Nephron progenitor cell (in vitro differentiated cells): ENCODE measurements at places on chromosomes 6 and 20.

- DNase-seq, result no peak
Measured at GRCh38 chr20:32969356-32970114, 34.7 kb downstream of the SUN5 start.

DNA sequence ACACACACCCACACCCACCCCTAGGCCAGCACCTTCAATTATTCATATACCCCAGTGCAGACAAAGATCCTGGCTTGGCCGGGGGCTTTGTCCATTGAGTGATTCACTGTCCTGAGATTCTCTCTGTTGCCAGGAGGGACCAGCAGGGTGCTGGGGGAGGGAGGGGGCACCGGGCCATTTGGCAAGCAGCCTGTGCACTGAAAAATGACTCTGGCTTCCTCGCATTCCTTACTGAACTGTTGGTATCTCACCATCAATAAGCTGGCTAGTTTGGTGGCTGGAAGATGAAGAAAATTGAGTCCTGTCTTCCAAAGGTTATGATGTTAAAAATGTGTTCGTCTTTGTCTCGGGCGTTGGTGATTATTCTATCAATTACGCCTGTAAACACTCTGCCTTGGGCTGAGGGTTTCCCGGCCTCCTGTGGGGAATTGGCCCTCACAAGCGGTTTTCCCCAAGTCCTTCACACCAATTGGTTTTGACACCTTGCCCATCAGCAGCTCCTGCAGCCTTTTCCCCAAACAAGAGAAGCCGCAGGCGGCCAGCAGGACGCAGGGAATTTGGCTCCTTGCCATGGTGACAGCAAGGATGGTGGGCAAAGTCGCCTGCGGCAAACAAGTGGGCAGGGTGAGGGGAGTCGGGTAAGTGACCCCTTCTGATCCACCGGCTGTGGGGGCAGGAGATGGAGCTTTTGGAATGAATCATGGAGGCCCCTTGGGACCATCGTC, 4.9 kb downstream of the VSTM2L start:
- DNase-seq, result peak; percentile 40

GRCh38 chr6:20800229-20800628, 266.0 kb downstream of the CDKAL1 start:
- no peak for DNase-seq

DNA sequence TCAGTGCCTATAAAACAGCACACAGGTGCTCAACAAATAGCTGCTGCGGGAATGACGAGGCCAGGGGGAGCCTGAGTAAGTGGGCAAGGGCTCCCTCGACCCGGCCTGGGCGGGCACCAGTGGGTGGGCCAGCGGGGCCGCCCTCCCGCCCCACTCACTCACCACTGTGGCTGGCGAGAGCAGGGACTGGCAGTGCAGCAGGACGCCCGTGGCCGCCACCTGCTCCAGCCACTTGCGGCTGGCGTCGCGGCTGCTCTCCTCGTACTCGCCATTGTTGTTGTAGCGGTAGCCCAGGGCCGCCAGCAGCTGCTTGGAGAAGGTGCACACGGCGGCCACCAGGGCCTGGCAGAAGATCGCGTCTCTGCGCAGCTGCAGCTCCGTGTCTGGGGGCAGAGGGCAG, 191.5 kb downstream of the PREX1 start:
- no peak for DNase-seq

DNA sequence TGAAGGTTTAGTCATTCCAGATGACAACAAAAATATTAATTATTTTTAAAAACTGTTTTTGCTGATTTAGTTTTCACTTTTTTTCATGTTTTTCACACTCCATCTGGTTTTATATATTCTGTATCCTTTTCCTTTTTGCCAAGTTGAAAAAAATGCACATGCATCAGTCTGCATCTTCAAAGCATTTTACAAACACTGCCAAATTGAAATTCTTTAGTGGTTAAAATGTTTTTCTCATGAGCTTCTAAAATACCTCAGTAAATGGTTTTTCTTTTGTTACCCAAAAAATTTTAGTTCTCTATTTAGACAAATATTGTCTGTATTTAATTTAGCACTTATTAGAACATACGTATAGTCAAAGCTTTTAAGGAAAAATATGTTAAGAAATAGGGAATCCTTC, 386.9 kb upstream of the HSF2 start:
- DNase-seq, result no peak

DNA sequence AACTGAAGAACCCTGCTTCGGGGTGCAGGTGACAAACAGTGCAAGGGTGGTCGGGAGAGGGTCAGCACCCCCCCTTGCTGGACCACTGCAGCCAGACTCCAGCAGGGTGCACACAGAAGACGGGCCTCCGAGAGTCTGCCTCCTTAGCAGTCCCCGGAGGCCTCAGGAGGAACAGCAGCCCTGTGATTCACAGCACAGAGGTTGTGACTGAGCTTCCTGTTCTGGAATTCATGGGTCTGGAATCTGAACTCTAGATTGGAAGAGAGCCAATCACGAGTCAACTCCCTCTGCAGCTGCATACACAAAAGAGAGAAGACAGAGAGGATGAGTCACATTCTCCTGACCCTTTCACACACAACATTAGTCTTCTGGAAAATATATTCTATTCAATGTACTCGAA, 249.0 kb upstream of the OPRM1 start:
- DNase-seq, result no peak

- no peak for DNase-seq
Measured at GRCh38 chr6:91486200-91486599, 899.3 kb upstream of the MAP3K7 start.

DNA sequence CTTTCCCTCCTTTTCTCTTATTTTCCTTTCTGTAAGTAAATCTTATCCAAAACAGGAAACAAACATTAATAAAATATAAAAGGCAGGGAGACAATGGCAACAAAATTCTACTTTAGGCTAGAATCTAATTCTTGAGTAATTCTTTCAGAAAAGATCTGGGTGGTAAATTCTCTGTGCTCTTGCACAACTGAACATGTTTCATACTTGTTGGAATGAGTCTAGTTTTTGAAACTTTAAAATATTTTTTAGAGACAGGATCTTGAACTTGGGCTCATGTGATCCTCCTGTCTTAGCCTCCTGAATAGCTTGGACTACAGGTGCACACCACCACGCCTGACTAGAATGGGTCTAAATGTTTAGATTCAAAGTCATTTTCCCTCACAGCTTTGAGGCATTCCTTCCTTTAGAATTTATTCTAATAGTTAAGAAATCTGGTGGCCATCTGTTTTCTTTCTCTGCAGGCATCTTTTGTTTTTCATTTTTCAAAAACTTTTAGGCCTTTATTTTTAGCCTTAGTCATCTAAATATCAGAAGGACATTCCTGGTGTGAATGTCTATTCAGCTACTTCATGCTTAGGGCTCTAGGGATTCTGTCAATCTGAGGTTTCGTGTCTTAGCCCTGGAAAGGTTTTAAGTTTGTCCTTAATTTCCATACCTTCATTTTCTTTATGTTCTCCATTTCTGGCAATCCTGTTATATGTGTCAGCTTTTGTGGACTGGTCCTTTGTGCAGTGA, 76.5 kb downstream of the CDKAL1 start:
- no peak for DNase-seq

- peak; percentile 69 for DNase-seq
Measured at GRCh38 chr6:148747471-148748165, 788 bp downstream of the UST start.

DNA sequence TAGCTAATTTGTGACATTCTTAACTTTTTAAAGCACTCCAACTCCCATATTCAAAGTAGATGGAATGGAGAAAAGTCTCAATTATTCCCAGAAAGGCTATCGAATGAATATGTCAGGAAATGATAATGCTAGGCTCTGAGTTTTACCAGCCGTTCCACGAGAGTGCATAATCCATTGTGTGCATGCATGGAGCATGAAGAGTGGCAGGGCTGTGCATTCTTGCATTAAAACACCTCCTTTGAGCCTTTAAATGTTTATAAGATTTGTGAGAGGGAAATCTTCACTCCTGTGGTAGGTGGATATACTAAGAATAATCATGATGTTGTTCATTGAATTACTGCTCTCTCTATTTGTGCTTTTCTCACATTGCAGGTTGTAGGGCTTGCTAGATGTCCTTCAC, 178.3 kb downstream of the CARMIL1 start:
- DNase-seq, result no peak

GRCh38 chr6:157500022-157500421, 119.0 kb downstream of the ZDHHC14 start:
- DNase-seq, result no peak

GRCh38 chr6:160238278-160238711, 20.3 kb downstream of the SLC22A2 start:
- DNase-seq, result no peak

- no peak for DNase-seq
Measured at GRCh38 chr6:25542984-25543910, 108.8 kb upstream of the SCGN start.

GRCh38 chr6:31368461-31368860, 11.5 kb upstream of the HLA-B start:
- DNase-seq, result no peak

- no peak for DNase-seq
Measured at GRCh38 chr6:138572885-138573284, 73.6 kb upstream of the NHSL1 start.

GRCh38 chr20:4957939-4958362, 43.4 kb downstream of the SLC23A2 start:
- no peak for DNase-seq

GRCh38 chr20:53510704-53511103, 82.9 kb downstream of the ZNF217 start:
- no peak for DNase-seq

DNA sequence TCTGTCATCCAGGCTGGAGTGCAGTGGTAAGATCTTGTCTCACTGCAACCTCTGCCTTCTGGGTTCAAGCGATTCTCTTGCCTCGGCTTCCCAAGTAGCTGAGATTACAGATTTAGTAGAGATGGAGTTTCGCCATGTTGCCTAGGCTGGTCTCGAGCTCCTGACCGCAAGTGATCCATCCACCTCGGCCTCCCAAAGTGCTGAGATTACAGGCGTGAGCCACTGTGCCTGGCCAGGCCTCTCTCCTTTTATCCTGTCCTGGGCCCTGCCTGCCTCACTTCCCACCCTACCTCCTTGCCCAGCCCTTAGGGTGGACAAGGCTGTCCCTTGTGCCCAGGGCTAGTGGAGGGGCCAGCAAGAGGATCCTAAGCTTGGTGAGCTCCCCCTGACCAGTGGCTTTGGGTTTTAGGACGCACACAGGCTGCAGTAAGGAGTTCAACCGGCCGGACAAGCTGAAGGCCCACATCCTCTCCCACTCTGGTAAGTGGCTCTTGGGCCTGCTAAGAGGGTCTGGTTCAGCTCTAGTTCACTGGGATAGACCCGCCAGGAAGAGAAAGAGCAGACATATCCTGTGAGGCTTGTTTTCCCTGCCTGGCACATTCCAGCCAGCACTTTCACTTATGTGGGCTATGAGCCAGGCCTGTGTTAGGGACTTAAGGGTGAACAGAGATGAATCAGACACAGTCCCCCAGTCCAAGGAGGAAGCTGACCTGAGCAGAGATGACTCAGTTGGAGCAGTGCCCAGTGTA, 21.9 kb upstream of the CHMP4B start:
- DNase-seq, result no peak

GRCh38 chr6:57283106-57283505, 34.3 kb upstream of the PRIM2 start:
- no peak for DNase-seq

DNA sequence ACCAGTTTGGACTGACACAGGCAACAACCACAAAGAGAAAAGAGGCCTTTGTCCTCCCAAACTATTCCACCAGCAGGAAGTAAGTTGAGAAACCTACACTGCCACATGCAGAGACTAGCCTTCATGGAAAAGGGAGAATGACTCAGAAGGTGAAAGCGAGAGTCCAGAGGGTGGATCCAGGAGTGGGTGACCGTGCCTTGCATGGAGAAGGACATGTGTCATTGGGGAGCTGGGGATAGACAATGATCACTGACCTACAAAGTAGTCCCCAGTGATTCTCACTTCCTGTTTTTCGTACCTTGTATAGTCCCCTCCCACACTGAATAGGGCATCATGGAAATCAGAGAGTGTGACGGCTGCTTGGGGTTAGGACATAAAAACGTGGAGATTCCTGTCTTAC, 91.9 kb downstream of the MYLK4 start:
- no peak for DNase-seq

GRCh38 chr20:38610521-38610920, 8.9 kb downstream of the ARHGAP40 start:
- DNase-seq, result no peak

- DNase-seq, result no peak
Measured at GRCh38 chr6:9205645-9206044, 770.3 kb upstream of the SLC35B3 start.

DNA sequence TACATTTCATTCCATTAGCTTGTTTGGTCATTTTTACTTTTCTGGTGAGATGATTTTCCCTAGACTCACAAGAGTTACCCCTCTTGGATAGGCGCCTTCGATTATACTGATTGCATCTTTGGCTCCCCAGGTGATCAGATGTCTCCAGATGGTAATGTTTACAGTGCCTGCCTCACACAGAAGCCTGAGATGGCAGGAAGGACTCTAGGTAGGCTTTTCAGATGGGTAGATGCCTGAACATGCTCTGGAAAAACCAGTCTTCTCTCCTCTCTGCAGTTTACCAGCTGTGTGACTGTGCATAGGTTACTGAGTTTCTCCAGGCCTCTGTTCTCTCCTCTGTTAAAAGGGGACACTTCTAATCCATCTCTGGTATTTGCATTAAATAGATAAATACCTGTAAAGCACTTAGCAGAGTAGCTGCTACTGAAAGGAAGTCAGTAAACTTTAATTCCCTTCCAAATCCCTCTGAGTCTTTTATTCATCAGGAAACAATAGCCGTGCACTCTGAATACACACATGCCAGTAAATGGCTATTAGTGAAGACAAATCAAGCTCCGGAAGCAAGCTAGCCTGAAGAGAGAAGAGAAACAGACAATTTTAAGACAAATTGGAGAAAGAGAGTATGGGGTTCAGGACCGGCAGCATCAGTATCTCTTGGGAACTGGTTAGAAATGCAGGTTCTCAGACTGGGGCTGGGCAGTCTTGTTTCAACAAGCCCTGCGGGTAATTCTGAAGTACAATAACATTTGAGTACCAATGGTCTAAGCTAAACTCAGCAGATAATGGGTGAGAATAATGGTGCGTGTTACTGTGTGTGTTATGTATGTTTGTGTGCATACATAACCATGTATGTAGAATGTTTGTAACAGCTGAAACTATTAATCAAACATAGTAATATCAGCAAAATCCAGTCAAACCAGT, 139.4 kb downstream of the UST start:
- no peak for DNase-seq

DNA sequence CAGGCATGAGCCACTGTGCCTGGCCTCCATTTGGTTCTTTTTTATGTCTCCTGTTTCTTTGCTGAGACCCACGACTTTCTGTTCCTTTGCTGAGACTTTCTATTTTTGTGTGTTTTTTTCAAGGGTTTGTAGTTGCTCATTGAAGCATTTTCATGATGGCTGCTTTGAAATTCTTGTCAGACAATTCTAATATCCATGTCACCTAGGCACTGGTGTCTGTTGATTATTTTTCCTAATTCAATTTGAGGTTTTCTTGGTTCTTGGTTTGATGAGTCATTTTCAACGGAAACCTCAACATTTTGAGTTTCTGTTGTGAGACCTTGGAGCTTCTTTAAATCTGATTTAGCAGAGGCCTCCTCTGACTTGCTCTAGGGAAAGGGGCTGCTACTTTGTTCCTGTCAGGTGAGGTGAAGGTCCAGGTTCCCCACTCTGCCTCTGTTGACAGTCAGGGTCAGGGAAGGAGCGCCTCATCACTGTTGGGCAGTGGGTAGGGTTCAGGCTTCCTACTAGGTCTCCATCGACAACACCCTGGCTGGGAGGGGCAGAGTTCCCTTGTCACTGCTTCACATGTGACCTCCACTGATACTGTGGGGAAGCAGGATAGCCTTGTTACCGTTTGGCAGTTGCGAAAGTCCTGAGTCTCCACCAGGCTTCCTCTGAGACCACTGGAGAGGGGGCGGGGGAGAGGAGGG, 67.2 kb upstream of the RNF24 start:
- DNase-seq, result no peak

- peak; percentile 96 for DNase-seq
Measured at GRCh38 chr6:8102122-8102958, at the start of gene EEF1E1. EEF1E1 (minus strand) TSS chr6:8102548; CDS start chr6:8102521, 27 bp downstream.
